Choroid plexus epithelial cell (primary cell): ENCODE measurements at places on chromosomes 6 and 20.

DNA sequence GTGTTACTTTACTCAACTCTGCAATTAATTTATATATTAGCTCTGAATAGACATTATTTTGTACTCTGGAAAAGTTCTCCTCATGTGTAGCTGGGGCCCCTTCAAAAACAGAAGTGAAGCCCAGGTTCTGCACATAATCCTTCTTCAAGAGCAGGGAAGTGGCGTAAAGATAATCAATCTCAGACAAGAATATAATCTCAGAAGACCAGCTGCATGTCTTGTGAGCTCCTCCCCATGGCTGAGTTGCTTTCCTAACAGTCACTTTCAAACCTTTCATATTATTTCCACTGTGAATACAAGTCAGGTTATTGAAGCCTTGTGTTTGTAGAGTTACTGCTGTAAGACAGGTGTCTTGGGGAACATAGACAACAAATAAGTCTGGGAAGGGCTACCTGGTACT, 691.9 kb downstream of the RFPL4B start:
- peak; percentile 39 for DNase-seq

DNA sequence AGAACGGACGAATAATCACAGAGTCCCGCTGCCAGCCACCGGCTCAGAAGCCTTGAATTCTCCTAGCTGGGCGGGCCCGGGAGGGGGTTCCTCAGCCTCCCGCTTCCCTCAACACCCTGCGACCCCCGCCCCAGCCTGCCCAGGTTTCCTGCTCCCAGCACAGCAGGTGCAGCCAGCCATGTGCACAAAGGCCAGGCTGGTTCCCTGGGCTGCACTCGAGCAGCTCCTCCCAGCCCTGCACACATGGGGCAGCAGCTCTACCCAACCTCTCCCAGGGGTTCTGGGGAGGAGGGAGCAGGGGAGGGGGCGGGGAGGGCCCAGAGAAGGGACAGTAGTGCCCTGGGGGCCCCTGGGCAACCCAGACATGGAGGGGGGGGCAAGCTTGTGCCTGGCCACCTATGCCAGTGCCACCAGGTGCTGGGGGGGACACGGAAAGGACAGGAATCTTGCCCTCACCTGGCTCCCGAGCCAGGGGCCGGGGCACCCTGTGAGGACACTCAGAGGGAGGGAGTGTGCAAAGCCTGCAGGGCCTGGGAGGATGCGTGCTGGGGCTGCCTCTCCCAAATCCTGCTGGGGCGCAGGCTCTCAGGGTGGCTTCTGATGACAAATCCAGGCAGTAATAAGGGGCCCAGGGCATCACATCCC, 1.2 kb upstream of the NTSR1 start:
- no peak for DNase-seq

- DNase-seq: peak; percentile 40
These were observed 76.7 kb upstream of the ZFP64 start for GRCh38 chr20:52268184-52268749.

DNA sequence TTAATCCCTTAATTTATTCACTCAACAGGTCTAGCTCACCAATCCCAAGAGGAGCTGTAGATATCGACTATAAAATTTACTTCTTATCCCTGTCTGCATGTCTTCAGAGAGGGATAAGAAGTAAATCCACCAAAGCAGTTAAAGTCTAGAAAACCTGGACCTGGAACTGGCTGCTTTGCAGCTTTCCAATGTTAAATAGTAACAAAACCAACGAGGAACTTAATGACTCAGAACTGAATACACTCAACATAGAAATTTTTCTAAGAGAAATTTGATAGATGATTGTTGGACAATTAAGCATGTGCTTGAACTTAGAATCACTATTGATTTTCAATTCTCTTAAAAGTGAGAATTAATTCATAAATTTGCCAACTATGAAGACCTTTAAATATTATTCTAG, 11.5 kb upstream of the TMEM244 start:
- no peak for DNase-seq

DNA sequence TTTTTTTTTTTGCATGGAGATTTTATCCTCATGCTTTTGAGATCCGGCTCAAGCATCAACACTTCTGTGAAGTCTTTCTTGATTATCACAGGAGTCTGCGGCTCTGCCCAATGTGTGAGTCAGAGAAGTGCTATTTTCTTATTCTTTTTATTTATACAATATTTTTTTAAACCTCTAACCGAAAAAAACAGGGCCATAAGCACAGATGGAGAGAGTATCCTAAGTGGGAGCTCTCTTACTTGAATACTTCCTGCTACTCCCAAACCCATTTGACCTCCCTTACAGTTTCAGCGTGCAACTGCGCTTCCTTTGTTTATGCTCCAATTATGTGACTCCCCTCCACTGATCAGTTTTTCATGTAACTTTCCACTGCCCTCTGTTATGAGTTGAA, 8.7 kb upstream of the ATXN1 start:
- DNase-seq: peak; percentile 88

GRCh38 chr20:13777171-13777601, 7.5 kb downstream of the ESF1 start:
- peak; percentile 46 for DNase-seq

DNA sequence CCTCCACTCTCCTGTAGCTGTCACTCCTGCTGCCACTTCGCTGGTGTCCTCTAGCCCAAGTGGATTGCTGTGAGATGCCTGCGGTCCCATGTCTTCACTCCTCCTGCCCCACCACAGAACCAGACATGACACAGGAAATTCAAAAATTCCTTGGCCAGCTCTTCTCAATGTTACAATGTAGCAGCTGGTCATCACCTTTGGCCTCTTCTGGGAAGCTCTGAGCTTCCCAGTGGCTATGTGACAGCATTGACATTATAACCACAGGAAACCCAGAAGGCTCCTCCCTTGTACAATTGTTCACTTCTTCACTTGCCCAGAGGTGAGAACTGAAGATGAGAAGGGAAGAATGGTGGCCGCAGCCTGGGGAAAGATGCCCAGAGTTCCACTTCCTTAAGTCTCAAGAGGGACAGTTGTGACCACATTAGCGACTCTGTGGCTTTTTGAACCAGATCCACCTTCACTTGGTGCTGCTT, 76.1 kb upstream of the NAA20 start:
- DNase-seq: no peak

- DNase-seq: peak; percentile 51
These were observed 188.3 kb upstream of the ZFP64 start for GRCh38 chr20:52379723-52380336.

DNA sequence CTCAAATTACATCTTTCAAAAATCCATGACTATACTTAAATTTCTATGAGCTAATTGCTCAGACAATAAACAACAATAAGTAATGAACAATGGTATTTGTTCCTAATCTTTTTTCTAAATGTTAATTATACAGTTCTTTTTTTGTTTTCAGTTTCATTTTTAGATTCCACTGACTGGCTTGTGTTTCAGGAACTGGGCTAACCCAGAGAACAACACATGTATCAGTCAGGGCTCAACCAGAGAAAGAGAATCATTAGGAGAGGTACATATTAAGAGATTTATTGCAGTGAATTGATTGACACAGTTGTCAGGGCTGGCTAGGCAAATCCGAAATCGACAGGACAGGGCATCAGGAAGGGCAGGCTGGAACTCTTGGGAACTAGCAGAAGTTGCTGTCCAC, 182.8 kb downstream of the GRM1 start:
- no peak for DNase-seq

DNA sequence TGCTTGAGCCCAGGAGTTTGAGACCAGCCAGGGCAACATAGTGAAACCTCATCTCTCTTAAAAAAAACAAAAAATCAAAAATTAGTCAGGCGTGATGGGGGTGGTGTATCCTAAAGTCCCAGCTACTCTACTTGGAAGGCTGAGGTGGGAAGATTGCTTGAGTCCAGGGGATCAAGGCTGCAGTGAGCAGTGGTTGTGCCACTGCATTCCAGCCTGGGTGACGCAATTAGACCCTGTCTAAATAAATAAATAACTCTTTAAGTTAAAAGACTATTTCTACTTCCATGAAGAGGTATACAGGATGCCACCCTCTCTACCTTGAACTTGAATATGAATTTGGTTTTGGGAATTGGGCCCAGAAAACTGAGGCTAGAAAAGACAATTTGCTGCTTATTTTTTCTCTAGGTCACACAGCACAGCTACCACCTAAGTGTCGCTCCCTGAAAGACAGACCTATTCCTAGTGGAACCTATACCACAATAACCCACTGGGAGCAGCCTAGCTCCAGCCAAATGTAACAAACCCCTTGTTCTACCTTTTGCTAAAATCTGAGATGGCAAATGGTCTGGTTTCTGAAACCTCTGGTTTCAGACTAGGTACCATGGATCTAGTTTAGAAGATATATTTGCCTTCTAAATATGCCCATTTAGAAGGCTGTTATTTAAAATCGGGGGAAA, 35.2 kb downstream of the HMGCLL1 start:
- peak; percentile 13 for DNase-seq

- DNase-seq: no peak
These were observed 240.8 kb upstream of the QKI start for GRCh38 chr6:163173741-163174140.

- DNase-seq: no peak
These were observed 25.5 kb upstream of the L3MBTL3 start for GRCh38 chr6:129992881-129993280.

GRCh38 chr20:48310305-48310704, 517.5 kb downstream of the PREX1 start:
- DNase-seq: no peak

DNA sequence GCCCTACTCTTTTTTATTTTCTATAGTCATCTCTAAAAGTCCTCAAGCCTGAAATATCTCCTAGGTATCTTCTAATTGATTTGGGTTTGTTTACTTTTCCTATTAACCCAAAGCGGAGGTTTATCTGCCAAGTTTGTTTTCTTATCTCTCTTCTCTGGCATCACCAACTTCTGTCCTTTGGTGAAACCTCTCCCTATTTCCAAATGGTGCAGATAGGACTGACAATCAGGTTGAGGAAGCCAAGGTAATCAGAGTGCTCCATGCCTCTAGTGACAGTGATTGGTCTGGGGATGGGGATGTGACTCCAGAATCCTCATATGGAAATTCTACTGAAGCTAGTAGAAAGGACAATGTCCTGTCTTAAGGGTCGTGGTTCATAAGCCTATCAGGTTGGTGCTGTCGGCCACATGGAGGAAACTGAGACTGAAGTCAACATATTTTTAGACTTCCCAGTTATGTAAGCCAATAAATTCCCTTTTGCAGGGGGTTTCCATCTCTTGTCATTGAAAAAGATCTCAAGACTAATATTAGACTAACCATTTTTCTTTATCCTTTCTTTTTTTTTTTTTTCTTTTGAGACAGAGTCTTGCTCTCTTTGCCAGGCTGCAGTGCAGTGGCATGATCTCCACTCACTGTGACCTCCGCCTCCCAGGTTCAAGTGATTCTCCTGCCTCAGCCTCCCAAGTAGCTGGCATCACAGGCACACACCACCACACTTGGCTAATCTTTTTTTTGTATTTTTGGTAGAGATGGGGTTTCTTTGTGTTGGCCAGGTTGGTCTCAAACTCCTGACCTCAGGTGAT, 28.0 kb downstream of the KIF6 start:
- DNase-seq: no peak

DNA sequence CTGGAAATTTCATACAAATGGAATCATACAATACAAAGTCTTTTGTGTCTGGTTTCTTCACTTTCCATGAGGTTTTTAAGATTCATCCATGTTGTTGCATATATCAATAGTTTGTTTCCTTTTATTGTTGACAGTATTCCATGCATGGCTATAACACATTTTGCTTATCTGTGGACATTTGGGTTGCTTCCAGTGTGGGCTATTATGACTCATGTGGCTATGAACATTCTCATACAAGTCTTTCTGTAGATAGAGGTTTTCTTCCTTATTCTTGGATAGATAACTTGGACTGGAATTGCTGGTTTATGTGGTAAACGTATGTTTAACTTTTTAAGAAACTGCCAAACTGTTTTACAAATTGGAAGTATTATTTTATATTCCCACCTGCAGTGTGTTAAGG, 30.0 kb upstream of the KIF6 start:
- DNase-seq: peak; percentile 41

- DNase-seq: no peak
These were observed 134.6 kb upstream of the EEF1E1 start for GRCh38 chr6:8236956-8237355.

GRCh38 chr6:29017428-29017802, 12.3 kb upstream of the ZNF311 start:
- no peak for DNase-seq

DNA sequence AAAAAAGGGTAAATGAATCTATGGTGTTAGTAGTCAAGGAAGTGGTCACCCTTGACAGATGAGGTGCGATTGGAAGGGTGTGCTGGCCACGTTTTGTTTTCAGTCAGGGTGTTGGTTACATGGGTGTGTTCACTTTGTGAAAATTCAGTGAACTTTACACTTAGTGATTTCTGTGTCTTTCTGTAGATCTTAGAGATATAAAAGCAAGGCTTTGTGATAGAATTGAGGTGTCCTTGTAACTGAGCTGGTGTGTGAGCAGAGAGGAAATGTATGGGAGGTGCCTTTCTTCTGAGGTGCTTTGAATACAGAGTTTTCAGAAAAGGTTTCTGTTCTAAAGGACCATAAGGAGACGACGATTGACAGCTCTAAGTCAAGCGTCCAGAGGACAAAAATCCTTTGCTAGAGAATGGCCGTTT, 90.5 kb downstream of the SAMD3 start:
- no peak for DNase-seq

DNA sequence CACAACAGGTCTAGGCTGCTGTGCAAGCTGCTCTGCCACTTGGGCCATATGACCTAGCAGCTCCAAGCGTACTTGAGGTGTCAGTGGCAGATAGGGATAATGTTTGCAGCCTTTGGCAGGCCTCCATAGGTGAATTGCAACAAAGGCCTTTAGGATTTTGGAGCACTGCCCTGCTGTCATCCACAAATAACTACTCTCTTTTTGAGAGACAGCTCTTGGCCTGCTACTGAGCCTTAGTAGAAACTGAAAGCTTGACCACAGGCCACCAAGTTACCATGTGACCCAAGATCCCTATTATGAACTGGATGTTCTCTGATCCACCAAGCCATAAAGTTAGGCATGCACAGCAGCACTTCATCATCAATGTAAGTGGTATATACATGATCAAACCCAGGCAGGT, 29.9 kb downstream of the FBXO30 start:
- no peak for DNase-seq

- no peak for DNase-seq
These were observed 21.8 kb downstream of the MOCS1 start for GRCh38 chr6:39912446-39912845.

- no peak for DNase-seq
These were observed 13.3 kb upstream of the DNAJC5 start for GRCh38 chr20:63881451-63882226.

- no peak for DNase-seq
These were observed 128.8 kb upstream of the STXBP5 start for GRCh38 chr6:147075381-147075780.

- no peak for DNase-seq
These were observed 14.1 kb downstream of the BPIFB4 start for GRCh38 chr20:33093582-33093981.

DNA sequence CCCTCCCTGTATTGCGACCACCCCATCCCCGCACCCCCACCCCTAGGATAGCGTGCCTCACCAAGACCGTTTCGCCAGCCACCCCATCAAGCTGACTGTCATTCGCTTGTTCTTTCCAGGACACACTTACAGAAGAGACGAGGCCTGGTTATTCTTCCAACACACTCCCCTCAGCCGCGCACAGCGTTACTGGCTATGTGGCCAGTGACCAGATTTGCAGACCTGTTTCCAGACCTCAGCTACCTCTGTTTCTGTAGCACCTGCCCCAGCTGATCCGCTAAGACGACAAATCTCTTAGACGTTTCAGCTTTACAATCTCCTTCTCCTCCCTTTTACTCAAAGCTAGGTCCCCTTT, 26.1 kb downstream of the HLA-F start:
- no peak for DNase-seq
